ENCODE measurements at places on chromosomes 3 and 15.

DNA sequence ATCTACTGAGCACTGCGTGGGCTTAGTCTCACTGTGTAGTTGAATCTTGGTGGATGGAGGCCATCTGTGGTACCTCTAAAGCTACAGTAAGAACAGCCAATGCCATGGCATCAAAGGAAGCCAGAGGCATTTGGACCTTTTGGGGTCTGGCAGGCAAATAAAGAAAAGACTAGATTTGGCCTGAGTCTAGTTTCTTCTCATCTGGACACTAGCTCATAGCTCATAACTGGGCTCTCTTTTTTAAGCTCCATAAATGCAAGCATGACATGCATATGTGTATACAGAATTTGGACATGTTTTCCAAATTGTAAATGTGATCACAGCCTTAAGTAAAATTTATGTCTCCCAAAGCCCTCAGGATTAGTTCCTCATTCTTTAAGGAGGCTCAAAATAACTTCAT lies 107.5 kb downstream of the CNTN6 start:
- DNase-seq = no peak

DNA sequence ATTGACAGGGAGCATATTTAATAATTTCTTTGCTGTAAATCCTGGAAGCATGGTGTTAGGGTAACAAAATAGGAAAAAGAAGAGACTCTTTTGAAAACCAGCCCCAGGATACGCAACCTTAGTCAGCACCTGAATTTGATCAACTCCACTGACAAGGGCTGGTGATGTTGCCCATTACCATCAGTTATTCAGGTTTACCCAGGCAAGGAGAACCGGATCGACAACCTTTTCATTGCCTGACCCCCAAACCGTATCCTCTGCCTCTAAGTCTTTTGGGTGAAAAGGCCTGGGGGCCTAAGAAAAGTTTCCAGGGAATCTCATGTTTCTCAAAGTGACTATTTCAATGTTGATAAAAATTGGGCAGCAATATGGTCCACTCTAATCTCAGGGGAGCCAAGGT lies 313.3 kb downstream of the KBTBD8 start:
- DNase-seq = no peak

DNA sequence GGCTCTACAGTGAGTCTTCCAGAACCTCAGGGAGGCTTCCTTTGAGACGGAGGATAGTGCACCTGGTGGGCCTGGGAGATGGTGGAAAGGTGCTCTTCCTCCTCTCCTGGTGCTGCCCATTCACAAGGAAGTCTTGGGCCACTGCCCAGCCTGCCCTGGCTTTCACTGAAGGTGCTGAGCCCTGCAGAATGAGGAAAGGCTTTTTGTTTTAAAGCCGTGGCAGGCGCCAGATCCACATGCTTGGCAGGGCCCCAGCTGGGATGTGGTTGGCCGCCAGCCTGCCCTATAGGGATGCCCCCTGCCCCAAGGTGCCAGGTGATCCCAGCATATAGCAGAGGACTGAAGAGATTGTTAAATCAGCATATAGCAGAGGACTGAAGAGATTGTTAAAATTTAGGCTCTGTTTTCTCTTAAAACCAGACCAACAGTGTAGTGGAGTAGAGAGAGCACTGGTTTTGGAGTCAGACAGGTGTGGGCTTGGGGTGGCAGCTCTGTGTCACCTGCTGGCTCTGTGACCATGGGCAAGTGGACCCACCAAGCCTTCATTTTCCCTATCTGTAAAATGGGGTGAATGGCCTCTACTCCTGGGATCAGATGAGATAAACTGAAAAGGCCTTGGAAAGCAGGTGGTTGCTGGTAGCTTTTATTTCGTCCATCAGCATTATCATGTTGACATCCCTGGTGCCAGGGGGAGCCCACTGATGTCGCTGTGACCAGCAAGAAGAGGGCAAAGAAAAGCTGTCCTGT lies 53.3 kb downstream of the SLC6A6 start:
- DNase-seq = no peak

GRCh38 chr3:47791193-47791855 lies 9.6 kb upstream of the SMARCC1 start:
- no peak for DNase-seq

DNA sequence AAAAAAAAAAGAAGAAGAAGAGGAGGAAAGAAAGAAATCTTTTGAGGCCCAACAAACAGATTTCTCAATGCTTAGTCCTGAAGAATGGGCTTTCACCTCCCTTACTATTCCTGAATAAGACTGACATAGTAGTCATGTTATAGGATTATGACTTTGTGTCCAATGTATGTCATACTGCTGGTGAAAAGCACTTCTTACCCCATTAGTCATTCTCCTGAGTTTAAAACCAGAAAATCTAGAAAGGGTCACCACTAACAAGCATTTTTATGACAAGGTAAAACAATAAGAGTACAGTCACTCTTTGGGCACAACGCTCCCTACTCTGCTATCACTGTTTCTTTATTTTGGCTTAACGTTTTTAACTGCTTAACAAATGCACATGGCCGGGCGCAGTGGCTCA lies 88.2 kb downstream of the IGSF11 start:
- DNase-seq = no peak

GRCh38 chr3:133984975-133985374 lies 44.8 kb downstream of the SLCO2A1 start:
- DNase-seq = no peak

DNA sequence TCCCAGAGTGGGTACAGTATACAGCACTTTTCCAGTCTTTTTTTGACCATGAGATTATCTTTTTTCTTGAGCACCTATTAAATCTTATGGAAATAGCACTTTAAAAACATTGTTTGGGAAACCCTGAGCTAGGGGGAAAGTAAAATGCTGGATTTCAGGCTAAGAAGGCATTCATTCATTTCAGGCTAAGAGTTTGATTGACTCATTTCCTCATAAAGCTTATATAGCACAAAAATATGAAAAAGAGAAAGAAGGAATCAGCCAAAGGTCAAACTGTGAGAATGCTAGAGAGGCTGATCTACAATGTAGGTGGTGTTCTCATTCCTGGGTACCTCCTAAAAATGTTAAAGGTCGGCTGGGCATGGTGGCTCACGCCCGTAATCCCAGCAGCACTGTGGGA lies 10.5 kb downstream of the TTC23 start:
- no peak for DNase-seq

- peak; percentile 54 for DNase-seq
Measured at GRCh38 chr15:63502843-63503738, 1.3 kb upstream of the USP3 start.

- no peak for DNase-seq
Measured at GRCh38 chr3:21020681-21021080, 730.3 kb downstream of the ZNF385D start.

DNA sequence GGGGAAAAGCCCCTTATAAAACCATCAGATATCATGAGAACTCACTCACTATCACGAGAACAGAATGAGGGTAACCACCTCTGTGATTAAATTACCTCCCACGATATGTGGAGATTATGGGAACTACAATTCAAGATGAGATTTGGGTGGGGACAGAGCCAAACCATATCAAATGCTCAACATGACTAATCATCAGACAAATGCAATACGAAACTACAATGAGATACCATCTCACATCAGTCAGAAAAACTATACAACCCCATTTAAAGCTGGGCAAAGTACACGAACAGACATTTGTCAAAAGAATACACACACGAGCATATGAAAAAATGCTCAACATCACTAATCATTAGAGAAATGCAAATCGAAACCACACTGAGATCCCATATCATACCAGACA lies 67.7 kb downstream of the SCAPER start:
- DNase-seq = no peak

DNA sequence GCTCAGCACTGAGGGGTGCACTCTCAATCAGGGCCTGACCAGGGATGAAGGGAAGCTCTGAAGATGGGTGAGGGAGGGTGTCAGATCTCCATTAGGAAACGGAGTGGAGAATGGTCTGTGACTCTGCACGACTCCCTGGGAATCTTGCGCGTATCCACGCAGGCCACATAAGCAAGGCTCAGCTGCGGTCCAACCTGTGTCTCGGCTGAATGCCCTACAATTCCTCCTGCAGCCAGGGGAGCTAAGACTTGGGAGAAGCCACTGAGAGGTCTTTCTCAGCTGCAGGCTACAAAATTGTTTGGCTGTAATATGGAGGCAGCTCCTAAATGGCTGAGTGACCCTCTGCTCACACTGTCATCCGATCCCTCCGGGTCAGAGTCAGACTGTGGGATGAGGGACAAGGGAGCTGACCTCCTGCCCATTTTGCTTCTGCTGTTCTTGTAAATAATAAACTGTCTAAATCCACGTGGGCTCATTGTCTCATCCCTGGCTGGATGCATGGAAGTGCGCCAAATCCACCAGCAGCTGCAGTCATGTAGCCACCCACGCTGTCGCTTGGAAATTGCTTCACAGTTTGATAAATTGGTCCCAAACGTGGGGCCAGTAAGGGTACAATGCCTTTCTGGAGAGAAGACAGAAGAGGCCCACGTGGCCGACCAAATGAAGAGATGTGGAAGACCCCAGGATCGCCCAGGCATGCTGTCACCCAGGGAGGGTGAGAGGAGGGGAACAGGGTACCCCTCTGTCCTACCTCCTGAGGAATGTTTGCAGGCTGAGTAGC lies 30.5 kb downstream of the ALS2CL start:
- no peak for DNase-seq

GRCh38 chr3:197791113-197791891 lies at the start of gene LRCH3:
LRCH3 (plus strand) TSS chr3:197791254; CDS start chr3:197791279, 25 bp downstream.
- peak; percentile 78 for DNase-seq

DNA sequence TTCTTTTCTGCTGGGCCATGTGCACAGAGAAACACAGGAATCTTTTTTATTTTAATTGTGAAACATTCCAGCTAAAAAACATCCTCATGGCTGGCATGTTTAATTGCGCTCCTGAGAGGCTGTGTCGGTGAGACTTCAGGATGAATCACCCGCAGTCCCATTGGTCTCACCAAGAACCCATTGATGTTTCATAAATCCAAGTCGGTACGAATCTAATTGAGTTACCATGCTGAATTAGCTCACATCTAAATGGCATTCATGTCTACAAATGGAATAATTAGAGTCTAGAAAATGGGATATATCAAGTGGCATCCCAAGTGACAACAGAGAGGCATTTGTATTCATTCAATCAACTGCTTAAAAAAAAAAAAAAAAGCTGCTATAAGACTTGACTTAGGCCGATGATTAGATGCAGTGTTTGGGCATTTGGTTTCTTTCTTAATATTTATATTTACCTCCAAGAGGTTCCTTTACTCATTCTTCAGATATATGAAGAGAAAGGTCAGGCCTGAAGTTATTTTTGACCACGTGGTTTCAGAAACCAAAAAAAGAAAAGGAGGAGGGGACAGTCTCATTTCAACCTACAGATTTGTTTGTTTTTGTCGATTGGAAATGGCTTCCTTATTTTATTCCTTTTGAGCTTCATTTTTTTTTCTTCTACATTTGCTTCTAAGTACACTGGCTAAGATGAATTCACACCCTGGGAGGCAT lies 79.1 kb upstream of the FOXB1 start:
- no peak for DNase-seq

DNA sequence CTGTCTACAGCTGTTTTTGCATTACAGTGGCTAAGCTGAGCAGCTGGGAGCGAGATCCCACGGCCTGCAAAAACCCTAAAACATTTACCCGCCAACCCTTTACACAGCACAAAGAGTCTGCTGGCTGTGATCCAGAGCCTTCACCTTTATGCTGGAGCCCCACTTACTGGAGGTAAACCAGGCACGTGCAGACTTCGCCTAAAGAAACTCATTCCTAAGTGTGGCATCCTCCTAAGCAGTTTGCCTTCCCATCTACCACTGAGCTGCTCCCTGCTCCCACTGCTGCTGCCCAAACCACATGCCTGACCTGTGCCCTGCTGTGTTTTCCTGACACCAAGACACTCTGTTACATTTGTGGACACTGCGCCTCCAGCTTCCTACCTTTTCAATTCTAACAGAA lies 53.0 kb downstream of the CHSY1 start:
- DNase-seq = no peak

DNA sequence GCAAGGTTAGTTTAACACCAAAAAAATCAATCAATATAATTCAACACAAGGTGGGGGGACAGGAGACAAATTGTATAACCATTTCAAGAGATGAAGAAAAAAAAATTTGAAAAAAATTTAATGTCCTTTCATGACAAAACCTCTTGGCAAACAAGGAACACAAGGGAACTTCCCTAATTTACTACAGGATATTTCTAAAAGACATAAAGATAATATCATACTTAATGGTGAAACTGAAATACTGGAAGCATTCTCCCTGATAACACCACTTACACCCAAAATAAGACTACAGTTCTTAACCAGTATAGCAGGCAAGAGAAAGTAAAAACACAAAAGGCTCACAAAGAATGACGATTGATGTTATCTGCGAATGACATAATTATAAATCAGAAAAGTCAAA lies 44.7 kb downstream of the IFT57 start:
- DNase-seq = no peak

- DNase-seq = no peak
Measured at GRCh38 chr3:194011807-194012206, 124.1 kb upstream of the HES1 start.

- no peak for DNase-seq
Measured at GRCh38 chr15:55372701-55373440, 35.3 kb downstream of the CCPG1 start.

DNA sequence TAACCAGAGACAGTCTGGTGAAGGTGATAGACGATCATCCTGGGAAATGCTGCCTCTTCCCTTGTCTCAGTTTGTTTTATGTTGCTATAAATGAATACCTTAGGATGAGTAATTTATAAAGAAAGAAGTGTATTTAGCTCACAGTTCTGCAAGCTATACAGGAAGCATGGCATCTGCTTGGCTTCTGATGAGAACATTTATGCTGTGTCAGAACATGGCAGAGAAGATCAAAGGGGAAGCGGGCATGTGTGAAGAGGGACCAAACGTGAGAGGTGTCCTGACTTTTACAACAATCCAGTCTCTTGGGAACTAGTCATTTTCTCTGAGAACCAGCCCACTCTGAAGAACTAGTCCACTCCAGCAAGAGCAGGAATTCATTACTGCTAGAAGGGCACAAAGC lies 9.6 kb downstream of the CMC1 start:
- DNase-seq = no peak

GRCh38 chr3:23888617-23889228 lies 28.1 kb downstream of the NKIRAS1 start:
- no peak for DNase-seq

DNA sequence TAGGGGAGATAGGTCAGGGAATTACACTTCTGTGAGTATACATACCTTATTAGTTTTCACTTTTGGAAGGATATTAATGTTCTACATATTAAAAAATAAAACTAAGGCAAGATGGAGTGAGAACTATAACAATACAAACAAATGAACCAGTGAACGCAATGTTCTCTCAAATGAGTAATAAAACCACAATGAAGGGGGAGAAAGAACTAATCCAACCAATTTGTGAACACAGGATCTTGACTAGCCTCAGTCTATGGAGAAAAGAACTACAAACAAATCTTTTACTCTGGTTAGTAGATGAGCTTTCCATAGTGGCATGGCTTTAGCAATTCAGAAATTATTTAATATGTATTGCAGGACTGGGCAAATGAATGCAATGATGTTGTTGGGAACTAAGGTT lies 26.9 kb upstream of the ATOSA start:
- no peak for DNase-seq

- DNase-seq = no peak
Measured at GRCh38 chr3:144085964-144086363, 114.3 kb downstream of the DIPK2A start.

- DNase-seq = no peak
Measured at GRCh38 chr3:72440491-72440890, 407.8 kb downstream of the SHQ1 start.
